ENCODE measurements at places on chromosomes 12 and 14.

DNA sequence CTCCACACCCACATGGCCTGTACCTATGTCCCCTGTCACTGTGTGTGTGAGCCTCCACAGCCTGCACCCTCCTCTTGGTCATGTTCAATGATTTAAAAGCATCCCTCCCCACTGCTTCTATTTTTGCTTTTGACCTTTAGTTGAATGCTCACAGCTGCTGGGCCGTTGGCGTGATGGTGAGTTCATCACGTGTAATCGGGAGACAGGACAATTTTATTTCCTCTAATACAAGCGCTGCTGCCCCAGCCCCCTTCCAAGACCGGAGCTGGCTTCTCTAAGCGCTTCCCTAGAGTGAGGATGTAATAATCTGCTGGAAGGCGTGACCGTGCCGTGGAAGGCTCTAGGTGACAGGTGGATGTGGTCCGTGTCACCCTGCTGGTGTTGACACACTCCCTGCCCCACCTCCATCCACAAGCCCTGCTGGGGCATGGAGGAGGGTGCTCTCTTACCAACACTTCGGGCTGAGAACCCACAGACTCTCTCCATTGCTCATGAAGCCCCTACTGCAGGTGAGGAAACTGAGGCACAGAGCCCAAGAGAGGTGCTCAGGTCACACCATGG is 25.4 kb downstream of the CCDC85C start:
- DNase-seq: no peak

- DNase-seq: no peak
These were observed 386 bp downstream of the HDAC7 start for GRCh38 chr12:47819138-47819895.

- DNase-seq: no peak
These were observed 215.9 kb downstream of the CHST11 start for GRCh38 chr12:104672501-104673265.

DNA sequence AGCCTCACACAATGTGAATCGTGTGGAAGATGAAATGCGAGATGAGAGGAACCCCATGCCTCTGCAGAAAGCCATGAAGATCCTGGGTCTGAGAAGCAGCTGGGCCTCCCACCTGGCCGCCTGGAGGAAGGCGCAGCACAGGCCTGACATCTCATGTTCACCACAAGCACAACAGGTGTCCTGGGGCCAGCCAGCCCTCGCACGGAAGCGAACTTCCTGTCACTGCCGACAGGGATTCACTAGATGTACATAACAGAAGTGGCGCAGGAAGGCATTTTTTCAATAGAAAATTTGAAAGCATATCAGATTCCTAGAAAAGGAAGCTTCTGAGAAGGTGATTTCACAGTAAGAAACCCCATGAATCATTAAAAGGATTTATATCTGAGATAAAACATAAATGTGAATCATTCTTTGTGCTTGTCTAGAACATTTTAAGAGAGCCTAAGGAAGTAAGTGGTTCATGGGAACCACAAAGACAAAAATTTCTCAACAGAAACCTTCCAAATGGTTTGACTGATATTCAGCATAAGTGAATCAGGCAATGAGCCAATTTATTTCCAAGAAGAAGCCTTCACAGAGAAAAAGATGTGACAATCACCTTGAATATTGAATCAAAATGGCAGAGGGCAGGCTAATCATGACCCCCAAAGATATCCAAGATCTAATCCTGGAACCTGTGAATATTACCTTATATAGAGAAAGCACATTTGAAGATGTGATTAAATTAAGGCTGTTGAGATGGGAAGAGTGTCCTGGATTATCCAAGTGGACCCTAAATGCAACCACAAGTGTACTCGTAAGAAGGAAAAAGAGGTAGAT is 311.9 kb downstream of the DUSP6 start:
- DNase-seq: peak; percentile 62

DNA sequence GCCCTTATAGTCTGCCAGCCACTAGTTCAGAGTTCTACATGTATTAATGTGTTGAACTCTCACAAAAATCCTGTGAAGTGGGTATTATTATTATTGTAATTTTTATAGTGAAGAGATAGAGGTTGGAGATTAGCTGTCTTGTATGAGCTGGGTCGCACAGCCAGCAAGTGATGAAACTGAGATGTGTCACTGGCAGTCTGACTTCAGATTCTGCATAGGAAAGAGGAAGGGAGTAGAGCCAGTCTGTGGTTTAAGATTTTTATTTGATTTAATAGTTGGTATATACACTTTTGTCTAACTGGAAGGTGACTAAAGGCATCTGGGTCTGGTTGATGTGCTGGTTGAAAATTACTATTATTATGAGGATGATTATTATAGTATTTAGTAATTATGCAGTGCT is 5.8 kb upstream of the FRS2 start:
- no peak for DNase-seq

DNA sequence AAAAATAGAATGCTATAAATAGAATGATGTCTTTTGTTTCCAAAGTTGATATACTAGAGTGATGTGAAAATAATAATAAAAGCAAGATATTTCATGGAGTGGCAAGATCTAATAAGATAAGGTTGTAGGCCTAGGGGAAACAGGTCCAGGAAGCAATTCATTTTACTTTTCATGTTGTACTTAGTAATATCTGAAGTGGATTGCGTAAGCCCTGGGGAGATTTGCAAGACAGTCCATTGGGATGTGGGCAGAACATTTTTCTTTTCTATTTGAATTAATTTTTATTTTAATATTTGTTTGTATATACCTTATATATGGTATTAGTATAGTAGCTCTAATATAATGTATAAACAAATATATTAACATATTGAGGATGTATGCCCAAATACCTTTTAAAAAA is 7.5 kb downstream of the NUBPL start:
- no peak for DNase-seq

DNA sequence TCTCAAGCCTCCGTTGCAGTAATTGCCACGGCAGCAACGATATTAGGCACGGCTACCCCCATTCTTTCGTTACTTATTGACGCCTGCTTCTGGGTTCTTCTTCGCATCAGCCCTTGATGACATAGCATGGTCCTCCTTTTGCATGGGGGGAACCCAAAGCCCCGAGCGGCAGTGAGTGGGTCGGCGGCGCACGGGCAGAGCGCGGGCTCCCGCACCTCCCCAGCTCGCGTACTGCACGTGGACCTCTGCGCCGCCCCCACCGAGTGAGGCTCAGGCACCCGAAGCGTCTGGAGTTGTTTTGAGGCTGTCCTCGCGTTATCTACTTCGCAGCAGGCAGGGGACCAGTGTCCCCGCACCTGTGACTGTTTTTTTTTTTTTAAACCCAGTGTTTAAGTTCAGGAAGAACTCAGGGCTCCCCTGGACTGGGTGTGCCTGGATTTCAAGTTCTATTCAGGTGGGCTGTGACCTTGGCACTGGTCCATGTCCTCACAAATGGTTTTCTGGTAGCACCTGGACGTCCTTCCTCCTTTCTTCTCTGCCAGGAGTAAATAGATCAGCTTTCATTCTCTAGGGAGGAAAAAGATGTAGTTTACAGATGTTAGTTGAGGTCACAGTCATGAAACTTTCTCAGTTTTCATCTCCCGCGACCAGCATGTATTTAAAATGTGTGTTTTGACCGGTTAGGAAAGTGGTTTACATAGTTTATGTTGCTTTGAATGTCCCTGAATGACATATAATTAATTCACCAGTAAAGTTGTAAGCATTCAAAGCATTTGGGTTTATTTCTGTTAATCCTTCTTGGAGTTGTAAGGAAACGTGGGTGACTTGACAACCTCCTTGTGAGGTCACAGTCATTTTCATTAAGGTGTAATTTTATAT is 1.4 kb upstream of the FOXN4 start:
- DNase-seq: no peak

- no peak for DNase-seq
These were observed 52.4 kb upstream of the EIF5 start for GRCh38 chr14:103281496-103282231.

GRCh38 chr12:131229426-131230339 is 276.0 kb downstream of the ADGRD1 start:
- no peak for DNase-seq

GRCh38 chr14:64707661-64708060 is 3.4 kb downstream of the PLEKHG3 start:
- no peak for DNase-seq

- no peak for DNase-seq
These were observed 100.7 kb downstream of the APAF1 start for GRCh38 chr12:98745578-98746391.

- no peak for DNase-seq
These were observed 181.6 kb downstream of the KTN1 start for GRCh38 chr14:55761651-55762050.

GRCh38 chr14:35669782-35670181 is 135.8 kb downstream of the INSM2 start:
- no peak for DNase-seq

DNA sequence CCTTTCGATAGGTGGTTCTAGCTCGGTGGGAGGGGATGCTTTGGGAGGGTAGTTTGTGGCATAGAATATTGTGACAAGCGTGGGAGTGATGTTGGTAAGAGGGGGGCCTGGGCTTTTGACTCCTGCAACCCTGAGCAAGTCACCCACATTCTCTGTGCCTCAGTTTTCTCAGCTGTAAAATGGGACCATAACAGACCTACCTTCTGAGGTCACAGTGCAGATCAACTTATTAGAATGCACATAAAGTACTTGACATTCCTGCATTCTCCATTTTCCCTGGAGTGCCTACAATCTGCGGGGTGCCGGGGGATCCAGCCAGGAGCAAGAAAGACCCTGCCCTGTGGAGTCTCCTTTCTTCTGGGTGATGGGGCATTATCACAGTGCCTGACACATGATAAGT is 63.2 kb downstream of the SLC24A4 start:
- no peak for DNase-seq

- no peak for DNase-seq
These were observed 3.8 kb upstream of the MYH7 start for GRCh38 chr14:23439107-23439835.

DNA sequence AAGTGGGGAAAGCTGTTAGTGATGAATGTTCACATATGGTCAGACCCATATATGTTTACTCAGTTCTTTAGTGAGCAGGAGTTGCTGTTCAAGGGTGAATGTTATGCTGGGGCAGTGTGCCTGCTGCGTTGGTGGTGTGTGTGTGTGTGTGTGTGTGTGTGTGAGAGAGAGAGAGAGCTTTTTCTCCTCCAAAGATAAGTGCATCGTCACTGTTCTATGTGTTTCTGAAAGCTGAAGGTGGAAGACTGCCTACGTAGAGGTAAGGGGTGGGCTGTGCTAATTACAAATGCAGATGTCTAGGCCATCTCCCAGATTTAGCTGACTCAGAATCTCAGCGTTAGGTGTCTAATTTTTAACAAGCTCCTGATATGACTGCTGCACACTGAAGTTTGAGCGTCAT is 10.5 kb downstream of the GABARAPL1 start:
- no peak for DNase-seq

DNA sequence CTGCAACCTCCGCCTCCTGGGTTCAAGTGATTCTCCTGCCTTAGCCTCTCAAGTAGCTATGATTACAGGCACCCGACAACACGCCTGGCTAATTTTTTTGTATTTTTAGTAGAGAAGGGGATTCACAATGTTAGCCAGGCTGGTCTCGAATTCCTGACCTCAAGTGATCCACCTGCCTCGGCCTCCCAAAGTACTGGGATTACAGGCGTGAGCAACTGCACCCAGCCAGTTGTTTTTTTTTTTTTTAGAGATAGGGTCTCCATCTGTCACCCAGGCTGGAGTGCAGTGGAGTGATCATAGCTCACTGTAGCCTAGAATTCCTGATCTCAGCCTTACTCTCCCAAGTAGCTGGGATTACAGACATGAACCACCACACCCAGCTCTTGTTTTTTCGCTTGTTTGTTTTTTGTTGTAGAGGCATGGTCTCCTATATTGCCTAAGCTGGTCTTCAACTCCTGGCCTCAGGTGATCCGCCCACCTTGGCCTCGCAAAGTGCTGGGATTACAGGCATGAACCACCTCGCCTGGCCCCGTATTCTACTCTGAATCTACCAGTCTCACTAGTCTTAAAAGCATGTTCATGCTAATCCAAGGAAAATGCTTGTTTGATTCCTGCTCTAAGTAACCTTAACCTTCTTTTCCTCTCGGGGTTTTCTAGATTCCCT is 31.7 kb upstream of the STRN3 start:
- no peak for DNase-seq

DNA sequence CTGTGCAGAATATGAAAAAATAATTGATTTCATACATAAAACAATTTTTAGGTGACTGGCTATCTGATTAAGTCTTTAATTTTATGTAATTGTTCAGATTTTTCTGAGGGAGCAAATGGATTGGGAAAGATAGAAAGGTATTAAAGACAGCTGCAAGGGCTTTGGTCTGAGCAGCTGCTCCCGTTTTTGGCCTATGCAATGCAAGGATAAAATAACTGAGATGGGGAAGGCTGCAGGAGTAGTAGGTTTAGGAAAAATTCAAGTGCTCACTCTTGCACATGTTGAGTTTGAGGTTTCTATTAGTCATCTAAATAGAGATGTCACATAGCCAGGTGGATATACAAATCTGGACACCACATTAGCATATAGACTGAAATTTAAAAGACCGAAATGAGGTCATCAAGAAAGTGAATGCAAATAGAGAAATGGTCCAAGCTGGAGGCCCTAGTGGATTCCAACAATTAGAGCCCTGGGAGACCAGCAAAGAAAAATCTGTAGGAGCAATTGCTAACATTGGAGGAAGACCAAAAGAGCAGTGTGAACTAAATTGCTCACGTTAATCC is 144.0 kb downstream of the PPFIA2 start:
- DNase-seq: no peak

DNA sequence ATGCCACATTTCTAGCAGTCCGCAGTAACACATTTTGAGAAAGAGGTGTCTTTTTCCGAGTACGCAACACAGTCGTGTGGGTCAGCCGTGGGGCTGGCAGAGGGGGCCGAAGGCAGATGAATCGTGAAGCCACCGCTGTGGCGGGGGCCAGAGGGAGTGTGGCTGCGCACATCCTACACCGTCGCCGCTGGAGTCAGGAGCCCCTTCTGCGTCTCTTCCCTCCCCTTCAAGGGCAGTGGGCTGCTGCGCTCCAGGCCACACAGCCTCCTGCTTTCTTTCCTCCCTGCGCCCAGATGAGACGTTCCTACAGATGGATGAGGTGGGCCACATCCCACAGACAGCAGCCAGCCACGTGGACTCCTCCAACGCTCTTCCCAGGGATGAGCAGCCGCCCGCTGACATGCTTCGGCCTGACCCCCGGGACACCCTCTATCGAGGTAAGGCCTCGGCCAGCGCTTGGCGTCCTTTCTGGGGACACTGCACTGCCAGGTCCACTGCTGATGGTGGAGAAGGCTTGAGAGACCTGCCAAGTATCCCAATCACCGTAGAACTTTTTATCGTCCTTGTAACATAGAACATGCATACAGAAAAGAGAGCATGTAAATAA is 89.8 kb downstream of the B4GALNT3 start:
- DNase-seq: no peak

GRCh38 chr12:97159377-97159776 is 252.3 kb downstream of the NEDD1 start:
- no peak for DNase-seq

- DNase-seq: no peak
These were observed 1.9 kb upstream of the BAZ2A start for GRCh38 chr12:56631790-56632700.

GRCh38 chr12:1491983-1492697 is 102.2 kb downstream of the FBXL14 start:
- DNase-seq: no peak

DNA sequence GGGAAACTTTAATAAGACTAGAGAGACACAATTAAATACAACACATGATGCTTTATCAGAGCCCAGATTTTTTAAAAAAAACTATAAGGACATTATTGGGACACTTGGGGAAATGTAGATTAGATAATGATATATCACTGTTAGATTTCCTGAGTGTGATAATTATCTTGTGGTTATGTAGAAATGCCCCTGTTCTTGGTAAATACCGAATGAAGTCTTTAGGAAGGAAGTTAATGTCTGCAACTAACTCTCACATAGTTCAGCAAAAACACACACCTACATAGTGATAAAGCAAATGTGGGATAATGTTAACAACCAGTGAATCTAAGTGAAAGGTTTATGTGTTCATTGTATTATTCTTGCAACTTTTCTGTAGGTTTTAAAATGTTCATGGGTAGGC is 14.6 kb upstream of the CACNB3 start:
- DNase-seq: no peak

Measured in stimulated activated CD8-positive, alpha-beta memory T cell treated with anti-CD3 and anti-CD28 coated beads, Interleukin-7, amount 100 ng/mL, for 24 hours (primary cell).